Erythroblast (primary cell): ENCODE measurements at places on chromosomes 12 and 14.
A peak's percentile ranks its signal among the peaks of the same experiment; 100 is the strongest.

- DNase-seq = no peak
Measured at GRCh38 chr12:27284751-27285150, 40.7 kb downstream of the STK38L start.

DNA sequence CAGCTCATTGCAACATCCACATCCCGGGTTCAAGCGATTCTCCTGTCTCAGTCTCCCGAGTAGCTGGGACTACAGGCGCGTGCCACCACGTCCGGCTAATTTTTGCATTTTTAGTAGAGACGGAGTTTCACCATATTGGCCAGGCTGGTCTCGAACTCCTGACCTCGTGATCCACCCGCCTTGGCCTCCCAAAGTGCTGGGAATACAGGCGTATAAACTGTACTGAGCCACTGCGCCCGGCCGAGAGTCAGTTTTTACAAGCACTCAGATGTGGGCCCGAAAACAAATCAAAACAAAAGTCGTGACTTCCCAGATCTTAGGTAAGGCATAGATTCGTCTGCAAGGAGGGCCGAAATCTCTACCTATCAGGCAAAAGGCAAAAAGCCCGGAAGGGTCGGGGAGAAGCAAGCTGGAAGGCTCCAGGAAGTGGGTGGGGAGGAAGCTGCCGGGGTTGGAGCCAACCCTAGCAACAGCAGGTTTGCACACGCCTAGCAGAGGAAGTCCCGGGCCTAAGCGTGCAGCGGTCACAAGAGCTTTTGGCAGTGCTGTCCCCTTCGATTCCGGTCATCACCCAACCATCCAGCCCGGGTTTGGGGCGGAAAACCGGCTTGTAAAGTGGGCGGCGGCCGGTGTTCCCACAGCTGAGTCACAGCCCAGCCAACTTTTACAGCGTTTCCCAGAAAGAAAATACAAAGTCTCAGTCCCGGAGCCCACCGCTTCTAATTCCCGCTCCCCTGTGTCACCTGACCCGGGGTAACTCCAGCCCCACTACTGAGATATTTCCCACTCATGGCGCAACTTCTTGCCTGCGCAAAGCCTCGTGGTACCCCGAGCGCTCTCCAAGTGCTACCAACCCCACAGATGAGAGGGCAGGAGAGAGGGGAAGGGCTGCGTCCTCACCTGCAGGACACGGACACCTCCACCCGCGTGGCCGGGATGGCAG lies 583 bp downstream of the CPNE8 start:
- peak; percentile 50 for DNase-seq

DNA sequence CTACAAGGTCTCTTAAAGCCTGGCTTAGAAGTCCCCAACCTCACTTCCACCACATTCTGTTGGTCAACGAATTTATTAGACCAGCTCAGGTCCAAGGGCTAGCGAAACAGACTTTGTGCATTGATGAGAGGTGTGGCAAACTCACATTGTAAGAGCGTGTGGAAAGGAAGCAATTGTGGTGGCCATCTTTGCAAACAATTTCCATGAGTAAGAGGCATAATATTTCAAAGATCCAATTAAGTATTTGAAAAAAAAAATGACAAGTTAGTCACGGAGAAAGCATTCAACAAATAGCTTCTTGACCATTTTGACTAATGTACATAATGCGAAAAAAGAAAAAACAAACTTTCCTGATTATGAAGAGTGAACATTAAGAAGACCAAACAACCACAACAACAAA lies 7.4 kb downstream of the NR1H4 start:
- no peak for DNase-seq

- no peak for DNase-seq
Measured at GRCh38 chr12:105157606-105158005, 50.1 kb downstream of the WASHC4 start.

GRCh38 chr12:88922816-88923215 lies 342.5 kb upstream of the KITLG start:
- DNase-seq = no peak

DNA sequence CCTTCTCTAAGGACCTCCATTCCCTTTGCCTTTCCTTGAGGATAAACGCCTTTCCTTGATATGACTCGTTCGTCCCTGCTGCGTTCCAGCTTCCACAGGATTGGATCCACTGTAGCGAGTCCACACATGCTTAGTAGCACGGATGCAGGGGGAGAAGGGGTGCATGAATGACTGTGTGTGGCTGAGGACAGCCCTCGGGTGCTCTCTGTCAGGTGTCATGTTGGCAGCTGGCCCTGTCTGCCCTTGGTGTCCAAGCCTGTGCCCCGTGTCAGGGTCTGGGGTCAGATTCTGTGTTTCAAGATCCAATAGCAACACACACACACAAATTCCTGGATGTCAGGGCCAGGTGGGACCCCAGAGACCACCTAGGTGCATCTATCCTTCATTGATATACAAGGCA lies 17.5 kb upstream of the KRT80 start:
- no peak for DNase-seq

GRCh38 chr12:80195074-80195726 lies 95.9 kb downstream of the OTOGL start:
- DNase-seq = peak; percentile 9

GRCh38 chr14:94342334-94342934 lies 19.3 kb upstream of the SERPINA6 start:
- peak; percentile 42 for DNase-seq

GRCh38 chr14:68336165-68336564 lies 456.7 kb downstream of the ZFP36L1 start:
- DNase-seq = no peak

DNA sequence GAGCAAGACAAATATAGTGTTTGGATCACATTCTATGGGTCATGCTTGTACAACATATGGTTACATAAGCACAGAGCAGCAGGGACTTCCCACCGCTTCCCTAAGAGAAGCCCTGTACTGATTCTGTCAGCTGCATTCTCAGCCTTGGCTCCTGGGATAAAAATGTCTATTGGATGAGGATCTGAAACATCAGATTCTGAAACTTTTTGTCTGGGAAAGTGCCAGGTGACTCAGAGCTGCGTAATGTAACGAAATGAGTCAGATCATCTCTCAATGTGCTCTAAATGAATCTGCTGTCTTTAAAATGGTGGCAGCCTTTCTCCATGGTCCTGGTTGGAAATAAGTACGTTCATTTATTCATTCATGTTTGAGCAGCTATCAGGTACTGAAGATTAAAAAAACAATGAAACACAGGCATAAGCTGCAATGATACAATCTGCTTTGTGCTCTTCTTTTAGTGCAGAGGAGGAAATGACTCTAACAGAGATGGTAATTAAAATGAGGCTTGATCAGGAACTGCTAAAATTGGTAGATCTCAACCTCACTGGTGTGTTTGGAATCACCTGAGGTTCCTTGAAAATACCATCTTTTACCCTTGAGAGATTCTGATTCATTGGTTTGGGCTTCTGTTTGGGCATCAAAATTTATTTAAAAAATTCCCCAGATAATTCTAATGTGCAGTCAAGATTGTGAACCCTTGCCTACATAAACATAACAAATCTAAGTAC lies 99.1 kb upstream of the NAP1L1 start:
- no peak for DNase-seq

DNA sequence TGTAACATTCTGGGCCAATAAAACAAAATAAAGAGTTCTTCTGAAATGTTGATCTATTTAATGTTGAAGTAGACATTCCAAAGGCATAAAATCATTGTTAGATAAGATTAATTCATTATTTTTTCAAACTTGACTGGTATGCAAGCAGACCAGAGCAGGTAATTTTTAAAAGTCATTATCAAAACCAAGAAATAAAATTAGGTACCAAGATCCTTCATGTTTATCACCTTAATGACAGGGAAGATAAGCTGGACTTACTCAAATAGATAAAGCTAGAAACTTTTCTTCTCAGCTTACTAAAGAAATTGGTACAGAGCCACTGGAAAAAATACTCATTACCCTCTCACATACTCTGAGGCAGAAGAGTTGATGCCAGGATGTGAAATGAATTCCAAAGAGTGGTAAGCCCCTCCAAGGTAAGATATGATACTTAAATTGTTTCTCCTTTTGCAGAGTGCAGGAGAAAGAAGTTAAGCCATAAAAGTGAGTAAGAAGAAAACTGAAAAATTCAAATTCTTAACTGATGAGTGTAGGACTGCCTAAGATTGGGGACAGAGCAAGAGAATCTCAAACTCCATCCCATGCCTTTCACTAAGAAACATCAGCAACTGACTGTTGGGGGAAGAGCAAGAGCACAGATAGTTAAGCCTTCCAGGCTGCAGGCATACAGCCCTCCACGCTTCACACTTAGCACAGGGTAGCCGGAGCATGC lies 111.9 kb downstream of the SLC41A2 start:
- no peak for DNase-seq

GRCh38 chr12:104294927-104295668 lies 8.4 kb upstream of the EID3 start:
- no peak for DNase-seq

GRCh38 chr14:68358500-68358899 lies 434.4 kb downstream of the ZFP36L1 start:
- DNase-seq = no peak

GRCh38 chr14:68297039-68297438 lies 477.5 kb downstream of the RAD51B start:
- DNase-seq = no peak

DNA sequence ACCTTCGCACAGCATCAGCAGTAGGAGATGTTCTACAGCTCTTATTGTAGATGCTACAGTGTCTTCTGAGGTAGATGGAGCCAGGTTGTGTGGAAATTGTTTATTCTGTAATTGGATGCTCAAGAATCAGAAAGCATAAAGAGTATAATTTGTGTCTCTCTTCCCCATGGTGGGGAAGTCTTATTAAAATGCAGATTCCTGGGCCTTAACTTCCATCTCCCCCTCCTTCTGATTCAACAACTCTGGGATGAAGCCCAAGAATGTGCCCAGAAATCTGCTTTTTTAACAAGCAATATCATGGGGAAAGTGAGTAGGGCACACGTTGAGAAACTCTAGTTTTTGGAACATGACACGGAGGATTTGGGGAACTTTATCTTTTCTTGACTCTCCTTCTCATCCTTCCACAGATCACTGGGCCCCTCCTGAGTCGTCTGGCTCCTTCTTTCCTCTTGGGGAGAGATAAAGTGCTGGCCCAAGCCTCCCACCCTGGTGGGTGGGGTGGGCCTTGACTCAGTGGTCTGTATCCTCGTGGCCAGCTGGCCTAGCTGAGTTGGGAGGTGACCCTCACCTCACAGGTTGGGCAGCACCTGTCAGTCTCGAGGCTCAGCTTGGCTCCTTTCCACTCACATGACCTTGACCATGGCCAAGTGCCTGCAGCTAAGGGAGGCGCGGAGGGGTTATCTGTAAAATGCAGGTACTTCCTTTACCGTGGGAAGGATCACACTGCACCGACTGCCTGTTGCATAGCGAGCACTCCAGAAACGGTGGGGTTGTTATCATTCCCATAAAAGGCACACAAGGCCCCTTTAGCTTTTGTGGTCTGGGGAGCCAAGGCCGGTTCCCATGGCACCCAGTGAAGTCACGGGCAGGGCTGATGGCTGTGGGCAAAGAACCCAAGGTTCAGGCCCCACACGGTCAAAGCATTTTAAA lies 141.9 kb downstream of the CHST11 start:
- peak; percentile 86 for DNase-seq

GRCh38 chr12:30323008-30323407 lies 372.7 kb downstream of the IPO8 start:
- no peak for DNase-seq
